ENCODE measurements at places on chromosomes 3 and 15.

DNA sequence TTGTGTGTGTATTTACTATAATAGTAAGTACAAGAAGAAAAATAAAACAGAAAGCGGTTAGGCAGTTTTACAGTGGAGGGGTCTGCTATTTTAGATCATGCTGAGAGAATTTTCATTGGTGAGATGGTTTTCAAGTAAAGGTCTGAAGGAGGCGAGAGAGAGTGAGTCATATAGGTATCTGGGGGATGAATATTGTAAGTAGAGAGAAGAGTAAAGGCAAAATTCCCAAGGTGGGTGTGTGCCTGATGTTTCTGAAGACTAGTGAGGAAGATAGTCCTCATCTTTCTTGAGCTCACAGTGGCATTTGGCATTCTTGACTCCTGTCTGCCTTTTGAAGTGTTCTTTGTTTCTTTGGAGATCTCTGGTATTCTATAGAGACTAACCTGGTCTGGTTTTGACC is 38.6 kb downstream of the CRYBG3 start:
- no peak for DNase-seq

GRCh38 chr3:65924762-65925161 is 114.0 kb downstream of the MAGI1 start:
- no peak for DNase-seq

- no peak for DNase-seq
Measured at GRCh38 chr15:88035381-88035780, 221.2 kb downstream of the NTRK3 start.

GRCh38 chr15:24856397-24857390 is 98.1 kb upstream of the SNRPN start:
- no peak for DNase-seq

GRCh38 chr15:77825546-77825945 is 192.8 kb upstream of the LINGO1 start:
- no peak for DNase-seq

GRCh38 chr15:42820811-42821210 is 83.9 kb upstream of the CDAN1 start:
- DNase-seq: no peak

- no peak for DNase-seq
Measured at GRCh38 chr3:152915695-152916094, 80.8 kb downstream of the P2RY1 start.

- no peak for DNase-seq
Measured at GRCh38 chr3:99721633-99722007, 83.2 kb downstream of the COL8A1 start.

DNA sequence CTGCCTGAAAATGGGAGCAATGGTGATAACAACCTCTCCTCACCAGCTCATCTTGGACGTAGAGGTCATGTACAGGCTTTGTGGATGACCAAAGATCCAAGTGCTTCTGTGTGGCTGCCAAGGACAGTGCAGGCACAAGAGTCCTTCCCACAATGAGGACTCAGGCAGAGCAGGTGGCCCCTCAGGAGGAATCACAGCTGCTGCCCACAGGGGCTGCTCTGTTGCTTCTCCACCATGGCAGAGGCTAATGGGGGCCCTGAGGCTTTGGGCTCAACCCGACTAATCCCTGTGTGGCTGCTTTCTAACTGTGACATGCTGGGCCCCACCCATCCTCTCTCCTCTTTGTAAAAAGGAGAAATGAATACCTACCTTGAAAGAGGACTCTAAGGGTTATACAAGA is 58.1 kb upstream of the MRPS22 start:
- no peak for DNase-seq

GRCh38 chr15:70014860-70015490 is 82.7 kb downstream of the TLE3 start:
- no peak for DNase-seq

GRCh38 chr3:43013256-43013655 is 34.1 kb downstream of the GASK1A start:
- DNase-seq: no peak

DNA sequence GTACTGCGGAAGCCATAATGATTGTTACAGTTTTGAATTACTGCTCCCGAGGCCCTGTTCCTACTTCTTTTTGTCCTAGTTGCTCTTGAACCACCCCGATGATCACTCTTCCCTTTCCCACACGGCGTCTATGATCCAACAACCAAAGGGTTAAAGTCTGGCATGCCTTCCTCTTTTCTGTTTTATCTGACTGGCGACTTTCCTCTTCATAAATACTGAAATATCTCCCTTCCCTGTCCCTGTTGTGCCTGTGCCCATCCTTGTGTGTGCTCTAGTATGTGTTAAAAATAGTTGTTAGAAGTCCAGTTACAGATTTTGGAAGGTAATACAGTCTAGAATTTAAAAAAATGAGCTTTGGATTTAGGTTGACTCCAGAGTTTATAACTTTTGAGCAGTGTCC is 83.6 kb downstream of the AKAP13 start:
- DNase-seq: no peak

GRCh38 chr3:87309601-87310000 is 33.2 kb upstream of the POU1F1 start:
- DNase-seq: no peak
